ENCODE measurements at places on chromosomes 1 and 21.

DNA sequence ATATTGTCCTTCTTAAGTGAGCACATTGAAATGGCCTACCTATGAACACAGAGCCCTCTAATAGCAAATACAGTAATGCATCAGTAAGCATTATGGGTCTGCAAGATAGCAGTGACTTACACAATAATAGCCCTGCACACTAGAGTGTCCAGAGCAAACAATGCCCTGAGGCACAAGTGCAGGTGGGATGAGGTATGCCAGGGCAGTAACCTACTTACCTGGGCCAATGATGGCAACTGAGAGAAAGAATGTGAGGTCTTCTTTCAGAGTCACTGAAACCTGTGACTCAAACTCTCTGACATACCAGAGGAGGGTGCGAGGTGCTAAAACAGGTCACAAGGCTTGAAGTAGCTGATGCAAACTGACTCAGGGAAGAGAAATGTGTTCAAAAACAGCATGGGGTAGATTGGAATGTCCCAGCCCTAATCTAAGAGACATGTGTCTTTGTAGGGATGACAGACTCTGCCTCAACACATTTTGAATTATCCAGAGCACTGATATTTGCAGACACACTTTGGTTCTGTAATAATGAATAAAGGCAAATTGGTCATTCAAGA lies 168.5 kb upstream of the RUNX1 start:
- DNase-seq: peak; percentile 87

DNA sequence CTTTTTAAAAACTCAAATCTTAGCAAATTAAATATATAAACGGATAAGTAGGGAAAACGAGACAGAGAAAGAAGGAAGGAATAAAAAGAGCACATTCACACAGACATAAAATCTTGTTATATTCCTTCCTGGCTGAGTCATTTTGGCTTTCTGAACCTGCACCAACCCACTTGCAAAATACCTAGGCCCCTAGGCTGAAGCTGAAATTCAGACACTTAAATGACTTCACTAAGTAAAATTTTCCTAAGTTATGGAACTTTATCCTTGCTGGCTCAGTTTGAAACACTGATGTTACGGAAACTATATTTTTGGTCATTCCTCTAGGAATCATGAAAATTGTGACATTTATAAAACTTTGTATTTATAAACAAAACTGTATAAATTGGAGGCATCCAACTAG lies 462.8 kb upstream of the NFIA start:
- DNase-seq: no peak

DNA sequence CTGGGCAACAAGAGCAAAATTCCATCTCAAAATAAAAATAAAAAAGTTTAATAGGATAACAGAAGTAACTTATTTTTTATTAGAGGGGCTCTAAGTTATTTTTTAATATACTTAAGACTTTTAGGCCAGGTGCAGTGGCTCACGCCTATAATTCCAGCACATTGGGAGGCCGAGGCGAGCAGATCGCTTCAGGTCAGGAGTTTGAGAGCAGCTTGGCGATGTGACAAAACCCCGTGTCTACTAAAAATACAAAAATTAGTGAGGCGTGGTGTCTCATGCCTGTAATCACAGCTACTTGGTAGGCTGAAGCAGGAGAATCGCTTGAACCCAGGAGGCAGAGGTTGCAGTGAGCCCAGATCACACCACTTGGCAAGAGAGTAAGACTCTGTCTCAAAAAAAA lies 180.5 kb upstream of the NR5A2 start:
- no peak for DNase-seq

DNA sequence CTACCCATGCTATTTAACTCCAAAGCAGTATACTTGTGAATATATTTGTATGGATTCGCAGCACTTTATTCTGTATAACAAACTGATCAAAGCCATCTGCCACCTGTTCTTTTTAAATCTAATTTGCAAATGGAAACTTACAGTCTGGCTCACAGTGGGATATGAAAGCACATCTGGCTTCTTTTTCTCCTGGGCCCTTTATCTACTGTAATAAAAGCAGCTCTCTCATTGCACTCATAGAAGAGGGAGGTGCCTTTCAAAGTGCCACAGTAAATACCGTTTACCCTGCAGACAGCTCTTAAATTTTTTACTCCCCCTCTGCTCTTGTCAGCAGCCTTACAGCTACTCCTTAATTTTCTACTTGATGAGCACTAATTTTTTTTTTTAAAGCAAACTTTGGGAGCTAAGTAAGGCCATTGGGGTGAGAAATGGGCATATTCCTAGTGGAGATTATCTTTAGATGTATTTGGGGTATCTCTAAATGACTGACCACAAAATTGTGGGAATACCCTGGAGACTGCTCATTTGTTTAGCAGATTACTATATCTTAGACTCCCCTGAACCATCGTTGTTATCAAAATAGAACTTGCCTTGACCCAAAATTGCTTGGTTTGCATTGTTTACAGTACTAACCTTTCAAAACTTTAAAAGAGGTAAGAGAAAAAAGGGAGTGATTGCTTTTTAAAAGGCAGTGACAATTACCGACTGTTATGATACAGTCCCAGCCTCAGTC lies 110.1 kb downstream of the VPS13D start:
- DNase-seq: no peak

GRCh38 chr21:45379901-45380330 lies 25.0 kb upstream of the COL18A1 start:
- no peak for DNase-seq

GRCh38 chr1:22955146-22955545 lies 17.5 kb downstream of the LACTBL1 start:
- no peak for DNase-seq

DNA sequence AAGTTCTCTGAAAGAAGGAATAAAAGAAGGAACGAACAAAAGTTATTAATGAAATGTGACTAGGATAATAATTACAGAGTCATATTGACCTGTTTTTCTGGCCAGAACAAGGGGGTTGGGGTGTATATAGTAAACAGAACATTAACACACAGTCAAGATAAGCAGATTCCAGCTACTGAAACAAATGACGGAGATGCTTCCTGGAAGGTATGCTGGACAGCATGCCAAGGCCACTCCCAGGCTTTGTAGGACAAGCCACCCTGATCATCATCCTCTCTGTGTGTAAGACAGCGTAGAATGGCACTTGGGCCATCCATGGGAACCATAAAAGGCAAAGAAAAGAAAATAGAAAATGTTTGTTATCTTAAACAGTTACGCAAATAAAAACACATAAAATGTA lies 120.7 kb downstream of the TGFBR3 start:
- DNase-seq: no peak

DNA sequence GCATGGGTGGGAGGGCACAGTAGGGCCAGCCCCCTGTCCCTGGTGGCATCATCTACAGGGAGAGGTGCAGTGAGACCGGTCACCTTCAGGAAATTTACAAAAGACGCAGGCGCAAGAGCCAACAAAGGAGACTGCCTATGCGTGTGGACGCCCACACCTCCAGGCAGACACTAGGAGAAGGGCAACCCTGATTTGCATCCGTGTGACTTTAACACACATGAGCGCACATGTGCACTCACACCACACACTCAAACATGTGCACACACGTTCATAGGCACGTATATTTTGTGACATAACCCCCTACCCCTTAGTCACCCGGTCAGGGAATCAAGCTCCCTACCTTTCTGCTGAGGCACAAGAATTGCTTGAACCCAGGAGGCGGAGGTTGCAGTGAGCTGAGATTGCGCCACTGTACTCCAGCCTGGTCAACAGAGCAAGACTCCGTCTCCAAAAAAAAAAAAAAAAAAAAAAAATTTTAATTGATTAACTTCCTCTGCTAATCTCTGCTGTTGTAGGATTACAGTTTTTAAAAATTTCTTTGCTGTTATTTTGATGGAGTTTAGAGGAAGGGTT lies 84.7 kb upstream of the SLC25A33 start:
- DNase-seq: no peak

DNA sequence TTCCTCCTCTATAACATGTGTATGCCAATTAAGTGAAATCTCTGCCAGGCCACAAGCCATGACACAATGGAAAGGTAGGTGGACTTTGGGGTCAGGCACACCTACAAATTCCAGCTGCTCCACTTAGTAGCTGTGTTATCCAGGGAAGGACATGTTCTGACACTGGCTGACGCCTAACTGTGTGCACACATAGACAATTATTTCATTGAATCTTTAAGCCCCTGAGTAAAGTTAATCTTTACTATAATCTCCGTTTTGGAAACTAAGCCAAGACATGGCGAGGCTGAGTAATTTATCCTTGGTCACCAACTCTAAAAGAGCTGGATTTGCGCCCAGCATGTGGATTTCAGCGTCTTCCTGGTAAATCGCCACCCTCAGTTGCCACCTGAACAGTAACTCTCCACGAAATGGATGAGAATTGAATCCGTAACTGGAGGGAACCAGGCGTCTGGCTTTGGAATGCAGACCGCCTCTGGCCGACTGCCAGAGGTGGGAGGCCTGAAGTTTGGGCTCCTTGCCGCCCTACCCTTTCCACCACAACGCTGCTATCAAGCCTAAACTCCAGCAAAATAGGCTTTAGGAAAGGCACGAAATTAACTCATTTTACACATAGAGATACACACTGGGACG lies 888 bp upstream of the SNRPE start:
- peak; percentile 81 for DNase-seq

GRCh38 chr21:34544032-34544496 lies 32.1 kb upstream of the KCNE1 start:
- peak; percentile 87 for DNase-seq

Measured in astrocyte of the hippocampus (primary cell).